ENCODE measurements at places on chromosomes 4 and X.

DNA sequence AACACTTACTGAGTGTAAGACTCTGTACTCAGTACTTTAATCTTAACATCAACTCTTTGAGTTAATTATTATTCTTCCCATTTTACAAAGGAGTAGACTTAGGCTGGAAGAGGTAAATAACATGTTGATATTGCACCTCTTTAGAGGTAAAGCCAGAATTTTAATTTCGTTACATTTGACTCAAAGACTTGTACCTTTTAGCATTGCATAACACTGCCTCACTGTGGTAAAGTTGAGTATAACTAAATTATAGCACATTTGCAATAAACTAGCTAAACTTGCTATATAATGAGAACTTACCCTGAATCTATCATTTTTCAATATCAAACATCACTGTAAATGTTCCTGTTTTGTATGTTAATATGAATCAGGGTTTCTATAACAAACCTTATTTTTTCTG, 218.5 kb downstream of the PRR32 start:
- DNase-seq, result no peak

- DNase-seq, result no peak
Measured at GRCh38 chrX:48589482-48590162, 7.7 kb upstream of the WDR13 start.

DNA sequence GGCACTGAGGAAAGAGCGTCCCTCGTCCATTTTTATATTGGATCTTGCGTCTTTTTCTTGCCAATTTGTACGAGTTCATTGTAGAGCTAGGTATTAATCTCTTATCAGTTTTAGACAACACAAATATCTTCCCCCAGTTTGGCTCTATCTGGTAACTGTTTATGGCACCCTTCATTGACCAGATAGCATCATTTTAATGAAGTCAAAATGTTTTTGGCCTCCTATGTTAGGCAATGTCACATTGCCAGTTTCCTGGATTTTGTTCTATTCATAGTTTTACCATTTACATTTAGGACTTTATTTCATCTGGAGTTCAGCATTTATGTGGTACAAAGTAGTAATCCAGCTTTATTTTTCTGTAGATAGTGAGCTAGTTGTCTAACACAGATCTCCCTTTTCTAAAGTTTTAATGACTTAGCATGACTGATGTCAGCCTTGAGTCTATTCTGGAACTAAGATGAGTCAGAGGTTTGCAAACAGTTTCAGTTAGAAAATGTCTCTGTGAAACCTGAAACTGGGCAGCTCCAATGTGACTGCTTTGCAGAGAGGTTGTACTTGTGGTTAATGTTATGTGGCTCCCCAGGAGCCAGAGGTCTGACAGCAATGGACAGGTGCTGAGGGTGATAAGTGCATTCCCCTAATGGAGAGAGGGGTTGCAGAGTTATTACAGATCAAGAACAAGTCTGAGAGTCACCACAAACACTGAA, 5.3 kb upstream of the STBD1 start:
- no peak for DNase-seq

DNA sequence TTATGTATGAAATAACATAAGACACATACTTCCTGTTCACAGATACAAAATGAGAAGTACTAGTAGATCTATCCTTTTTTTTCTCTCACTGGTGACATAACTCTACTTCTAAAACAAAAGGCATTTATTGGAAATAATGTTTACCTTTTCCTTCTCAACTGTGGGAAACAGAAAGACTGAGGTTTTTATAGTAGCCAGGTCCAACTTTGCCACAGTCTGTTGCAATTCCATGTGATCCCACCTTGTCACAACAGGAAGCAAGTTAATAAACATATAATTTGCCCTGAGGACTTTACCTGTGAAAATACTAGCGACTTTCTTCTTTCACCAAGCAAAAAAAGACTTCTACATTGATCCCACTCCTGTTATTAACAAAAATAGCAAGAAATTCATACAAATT, 475.8 kb downstream of the PDGFC start:
- DNase-seq, result no peak

DNA sequence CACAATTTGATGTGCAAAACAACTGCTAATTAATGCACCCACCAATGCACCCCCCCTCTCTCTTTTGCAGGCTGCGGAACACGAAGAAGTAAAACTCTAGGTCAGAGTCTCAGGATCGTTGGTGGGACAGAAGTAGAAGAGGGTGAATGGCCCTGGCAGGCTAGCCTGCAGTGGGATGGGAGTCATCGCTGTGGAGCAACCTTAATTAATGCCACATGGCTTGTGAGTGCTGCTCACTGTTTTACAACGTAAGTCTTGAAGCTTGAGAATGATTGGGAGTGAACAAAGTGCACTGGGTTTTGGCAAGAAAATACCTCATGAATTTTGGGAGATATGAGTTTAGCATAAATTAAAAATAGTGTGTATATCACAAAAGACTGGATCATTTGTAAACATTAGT, 28.9 kb downstream of the TMPRSS11E start:
- no peak for DNase-seq

- no peak for DNase-seq
Measured at GRCh38 chr4:164536814-164537213, 217.1 kb upstream of the SMIM31 start.

DNA sequence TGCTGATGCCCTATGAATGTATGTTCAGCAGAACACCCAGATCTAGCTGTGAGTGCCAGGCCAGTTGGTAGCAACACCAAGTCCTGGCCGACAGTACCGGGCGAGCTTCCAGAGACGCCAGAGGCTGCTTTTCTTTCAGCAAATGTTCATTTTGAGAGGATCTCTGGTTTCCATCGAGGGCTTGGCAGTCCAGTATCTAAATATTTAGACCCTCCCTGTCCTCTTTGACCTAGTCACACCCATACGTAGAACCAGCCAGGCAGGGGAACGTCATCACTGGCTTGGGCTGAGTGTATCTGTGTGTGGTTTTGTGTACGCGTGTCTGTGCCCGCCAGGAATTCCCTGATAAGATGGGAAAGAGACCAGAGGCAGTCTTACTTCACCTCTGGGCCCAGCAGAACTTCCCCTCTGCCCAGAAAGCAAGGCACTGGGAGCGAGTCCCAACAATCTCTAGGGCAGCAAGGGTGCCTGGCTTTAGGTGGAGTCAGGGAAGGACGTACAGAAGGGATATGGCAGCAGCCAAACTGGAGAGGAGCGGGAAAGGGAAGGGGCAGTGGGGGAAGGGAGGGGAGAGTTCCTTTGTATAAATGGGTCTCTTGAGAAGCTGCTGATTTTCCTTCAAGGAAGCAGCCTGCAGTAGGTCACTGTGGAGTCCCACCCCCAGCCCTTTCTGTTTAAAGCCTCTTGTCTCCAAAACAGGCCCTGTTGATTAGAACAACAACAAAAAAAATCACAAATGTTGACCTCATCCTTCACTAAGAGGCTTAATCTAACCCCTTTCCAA, 15.0 kb upstream of the ELF4 start:
- no peak for DNase-seq

GRCh38 chr4:66820681-66821080, 724.6 kb downstream of the CENPC start:
- no peak for DNase-seq

DNA sequence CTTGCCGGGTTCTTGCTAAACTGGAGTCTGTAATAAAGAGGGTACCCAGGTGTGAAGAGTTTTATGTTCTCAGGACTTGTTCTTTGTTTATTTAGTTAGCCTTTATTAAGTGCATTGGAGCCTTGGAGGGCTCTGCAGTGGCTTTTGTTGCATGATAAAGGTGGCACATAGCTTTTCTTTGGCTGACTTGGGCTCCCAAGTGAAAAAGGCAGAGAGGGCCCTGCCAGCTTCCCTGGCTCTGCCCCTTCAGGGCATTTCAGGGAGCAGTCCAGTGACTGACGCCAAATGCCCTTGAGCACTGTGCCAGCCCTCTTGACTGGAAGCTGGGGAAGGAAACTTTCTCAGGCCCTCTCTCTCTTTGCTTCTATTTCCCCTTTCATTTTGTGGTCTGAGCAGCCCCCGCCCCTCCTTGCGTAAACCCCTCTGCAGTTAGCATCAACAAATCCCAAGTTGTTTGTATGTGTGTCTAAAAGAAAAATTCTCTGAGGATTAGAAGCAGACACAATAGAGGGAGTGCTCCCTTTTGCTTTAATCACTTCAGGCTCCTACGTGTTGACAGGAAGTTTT, 152.2 kb downstream of the NHS start:
- no peak for DNase-seq

All from stimulated activated CD8-positive, alpha-beta memory T cell treated with anti-CD3 and anti-CD28 coated beads, Interleukin-12 subunit alpha, Interleukin-12 subunit beta, amount 100 ng/mL, for 1 hour (primary cell).